ENCODE measurements at places on chromosomes 12 and 14.

DNA sequence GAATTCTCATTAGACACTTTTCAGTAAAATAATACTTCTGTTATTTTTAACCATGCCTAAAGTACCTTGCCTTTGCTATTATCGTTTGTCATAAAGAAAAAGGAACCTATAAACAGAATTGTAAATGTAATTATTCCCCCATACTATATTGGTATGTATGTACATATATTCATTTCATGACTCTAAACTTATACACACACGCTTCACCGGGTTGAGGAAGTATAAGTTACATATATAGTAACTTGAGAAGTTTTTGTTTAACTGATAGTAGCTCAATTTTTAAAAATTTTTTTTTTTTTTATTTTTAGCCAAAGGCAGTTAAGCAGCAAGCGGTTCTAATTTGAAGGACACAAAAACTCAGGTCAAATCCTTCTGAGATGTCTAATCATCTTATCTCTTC is 107.6 kb downstream of the PLEKHG7 start:
- no peak for DNase-seq
- H3K27me3 ChIP-seq, result no peaks in the 10 kb centered on the region
- H3K27ac ChIP-seq, result no peak overlapping the region

DNA sequence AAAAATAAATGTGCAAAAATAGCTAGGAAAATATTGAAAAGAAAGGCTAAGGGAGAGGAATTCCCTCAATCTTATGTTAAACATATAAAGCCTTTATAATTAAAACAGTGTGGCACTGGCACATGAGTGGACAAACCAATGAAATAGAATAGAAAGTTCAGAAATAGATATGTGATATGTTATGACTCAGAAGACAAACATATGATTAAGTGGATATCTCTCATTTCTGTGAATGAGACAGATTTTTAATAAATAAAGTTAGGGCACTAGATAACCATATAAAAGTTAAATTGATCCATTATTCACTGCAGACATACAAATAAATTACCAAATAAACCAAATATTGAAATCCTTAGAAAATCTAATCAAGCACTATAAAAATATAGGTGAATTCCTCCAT is 73.0 kb downstream of the ALG10B start:
- H3K4me3 ChIP-seq, result no peak overlapping the region
- no peaks in the 10 kb centered on the region for H3K27me3 ChIP-seq
- no peaks in the 10 kb centered on the region for H3K4me1 ChIP-seq
- DNase-seq, result no peak
- no peak overlapping the region for H3K27ac ChIP-seq

GRCh38 chr12:27338473-27338872 is 5.8 kb downstream of the BMAL2 start:
- H3K4me3 ChIP-seq, result no peak overlapping the region
- H3K27ac ChIP-seq, result no peak overlapping the region
- peaks cover 5% of the 10 kb centered on the region for H3K4me1 ChIP-seq
- peaks cover 29% of the 10 kb centered on the region for H3K27me3 ChIP-seq

DNA sequence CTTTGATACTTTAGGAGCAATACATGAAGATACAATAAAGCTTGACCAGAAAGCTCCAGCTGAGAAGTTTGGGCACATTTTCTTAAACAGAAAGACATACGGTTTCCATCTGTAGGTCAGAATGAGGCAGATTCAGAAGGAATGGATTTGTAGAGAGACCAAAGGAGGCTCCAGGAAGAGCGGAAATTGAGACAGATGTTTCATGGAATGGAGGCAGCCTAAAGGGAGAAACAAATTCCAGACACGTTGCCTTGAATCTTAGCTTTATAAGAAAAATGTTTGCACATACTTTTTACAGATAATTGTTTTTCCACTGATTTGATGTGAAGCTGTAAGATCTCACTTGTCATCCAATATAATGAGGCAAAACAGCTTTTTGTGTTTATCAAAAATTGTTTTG is 24.8 kb downstream of the EPYC start:
- H3K36me3 ChIP-seq, result no peaks in the 10 kb centered on the region
- DNase-seq, result no peak
- H3K27ac ChIP-seq, result no peak overlapping the region
- H3K27me3 ChIP-seq, result no peaks in the 10 kb centered on the region
- H3K4me3 ChIP-seq, result no peak overlapping the region

DNA sequence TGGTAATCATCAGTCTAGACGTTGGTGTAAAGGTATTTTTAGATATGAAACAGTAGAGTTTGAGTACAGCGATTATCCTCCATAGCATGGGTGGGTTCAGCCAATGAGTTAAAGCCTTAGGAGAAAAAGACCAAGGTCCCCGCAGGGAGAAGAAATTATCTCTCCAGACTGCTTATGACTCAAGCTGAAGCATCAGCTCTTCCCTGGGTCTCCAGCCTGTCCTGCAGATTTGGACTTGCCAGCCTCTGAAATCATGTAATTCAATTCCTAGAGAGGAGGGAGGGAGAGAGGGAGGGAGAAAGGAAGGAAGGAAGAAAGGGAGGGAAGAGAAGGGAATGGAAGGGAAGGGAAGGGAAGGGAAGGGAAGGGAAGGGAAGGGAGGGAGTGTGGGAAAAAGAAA is 12.0 kb upstream of the DTX1 start:
- no peaks in the 10 kb centered on the region for H3K36me3 ChIP-seq
- DNase-seq, result no peak
- no peak overlapping the region for H3K4me3 ChIP-seq
- H3K4me1 ChIP-seq, result peaks cover 15% of the 10 kb centered on the region

DNA sequence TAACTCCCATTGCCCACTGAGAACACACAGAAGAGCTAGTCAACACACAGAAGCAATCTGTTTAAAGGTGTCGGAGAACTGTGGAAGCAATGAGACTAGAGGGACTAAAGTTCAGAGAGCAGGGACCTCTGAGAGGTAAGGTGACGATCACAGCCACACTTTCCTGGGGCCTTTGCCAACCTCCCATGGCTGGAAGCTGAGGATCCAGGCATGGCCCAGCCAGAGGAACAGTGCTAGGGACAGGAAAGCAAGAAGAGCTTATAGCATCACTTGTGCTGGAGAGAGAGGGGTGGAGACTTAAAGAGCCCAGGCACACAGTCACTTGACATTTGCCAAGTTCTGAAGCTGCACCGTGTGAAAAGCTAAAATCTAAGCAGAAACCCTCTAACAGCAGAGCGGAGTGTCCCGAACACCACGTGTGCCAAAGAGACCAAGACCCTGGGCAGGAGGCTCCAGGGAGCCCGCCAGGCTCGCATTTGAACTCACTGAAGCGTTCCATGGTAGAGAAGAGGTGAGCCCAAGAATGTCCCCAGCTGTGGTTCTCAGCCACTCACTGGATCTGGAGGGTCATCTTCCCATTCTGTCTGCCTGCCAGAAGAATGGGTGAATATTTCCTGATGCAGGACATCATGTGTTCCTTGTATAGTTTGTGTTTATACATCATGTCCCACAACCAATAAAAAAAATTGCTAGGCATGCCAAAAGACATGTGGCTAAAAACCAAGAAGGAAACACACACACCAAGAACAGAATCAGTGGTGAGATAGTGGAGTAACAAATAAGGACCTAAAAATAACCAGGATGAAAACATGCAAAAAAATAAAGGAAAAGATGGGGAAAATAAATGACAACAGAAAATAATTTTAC is 174.0 kb upstream of the C14orf180 start:
- peaks cover 9% of the 10 kb centered on the region for H3K27me3 ChIP-seq
- no peaks in the 10 kb centered on the region for H3K4me1 ChIP-seq
- H3K4me3 ChIP-seq, result no peak overlapping the region
- no peaks in the 10 kb centered on the region for H3K36me3 ChIP-seq

DNA sequence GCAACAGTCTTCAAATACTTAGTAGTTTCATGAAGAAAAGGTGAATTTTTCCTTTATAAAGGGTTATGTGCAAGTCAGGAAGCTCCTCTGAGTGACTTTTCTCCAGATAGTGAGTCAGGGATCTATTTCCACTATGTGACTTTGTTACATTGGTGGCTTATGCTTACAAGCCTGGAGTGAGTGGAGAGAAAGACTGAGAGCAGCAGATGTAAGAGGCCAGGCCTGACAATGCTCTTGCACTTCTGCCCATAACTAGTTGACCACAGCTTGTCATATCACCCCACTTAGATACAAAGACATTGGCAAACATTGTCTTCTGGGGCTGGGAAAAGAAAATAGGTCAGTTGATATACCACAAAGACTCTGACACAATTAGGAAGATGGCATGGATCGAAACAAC is 236.5 kb downstream of the PDZRN4 start:
- no peaks in the 10 kb centered on the region for H3K36me3 ChIP-seq
- no peak overlapping the region for H3K27ac ChIP-seq
- no peaks in the 10 kb centered on the region for H3K4me1 ChIP-seq
- DNase-seq, result no peak
- H3K4me3 ChIP-seq, result no peak overlapping the region

DNA sequence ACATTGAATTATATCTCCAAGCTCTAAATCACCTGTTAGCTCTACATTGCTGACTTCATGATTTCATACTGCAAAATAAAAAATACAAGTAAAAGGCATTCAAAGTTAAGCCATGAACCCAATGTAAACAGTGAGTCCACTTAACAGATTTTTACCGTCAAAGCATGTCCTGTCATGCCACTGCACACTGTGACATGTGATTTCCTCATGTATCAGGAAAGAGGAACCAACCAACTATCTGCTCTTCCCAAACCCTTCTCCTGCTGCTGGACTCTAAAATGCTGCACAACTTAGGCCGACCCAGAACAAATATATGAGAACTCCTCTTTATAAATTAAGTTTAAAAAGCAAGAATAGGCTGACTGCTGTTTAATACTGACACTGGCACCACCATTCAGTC is 37.5 kb downstream of the TM7SF3 start:
- H3K27me3 ChIP-seq, result no peaks in the 10 kb centered on the region
- no peak overlapping the region for H3K27ac ChIP-seq
- H3K4me3 ChIP-seq, result no peak overlapping the region
- H3K36me3 ChIP-seq, result peaks cover 92% of the 10 kb centered on the region
- DNase-seq, result no peak

- H3K36me3 ChIP-seq, result no peaks in the 10 kb centered on the region
- H3K27me3 ChIP-seq, result no peaks in the 10 kb centered on the region
- no peaks in the 10 kb centered on the region for H3K4me1 ChIP-seq
- H3K4me3 ChIP-seq, result no peak overlapping the region
- H3K27ac ChIP-seq, result no peak overlapping the region
Observed at GRCh38 chr14:95664066-95664465, 22.2 kb upstream of the TCL1B start.

DNA sequence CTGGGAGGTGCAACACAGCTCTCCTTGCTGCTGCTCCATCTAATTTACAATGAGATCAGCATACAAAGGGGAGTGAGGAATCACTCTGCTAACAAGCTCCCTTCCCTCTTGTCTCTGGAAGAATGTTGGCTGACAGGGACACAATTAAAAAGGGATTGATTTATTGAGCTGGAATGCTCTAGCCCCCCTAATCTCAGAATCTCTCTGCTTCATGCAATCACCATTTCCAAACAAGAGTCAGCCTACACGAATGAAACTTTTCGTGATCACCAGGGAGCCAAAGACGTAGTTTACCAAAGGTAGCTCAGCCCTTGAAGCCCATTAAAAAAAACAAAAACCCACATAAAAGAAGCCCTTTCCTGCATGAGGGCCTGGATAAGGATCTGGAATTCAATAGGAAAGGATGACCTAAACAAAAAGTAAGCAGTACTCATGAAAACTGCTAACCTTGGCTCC is 223.8 kb downstream of the C12orf75 start:
- no peaks in the 10 kb centered on the region for H3K36me3 ChIP-seq
- DNase-seq, result no peak
- no peaks in the 10 kb centered on the region for H3K4me1 ChIP-seq
- H3K27me3 ChIP-seq, result peaks cover 14% of the 10 kb centered on the region

GRCh38 chr12:41473441-41473840 is 285.3 kb downstream of the PDZRN4 start:
- no peak overlapping the region for H3K4me3 ChIP-seq
- H3K27me3 ChIP-seq, result no peaks in the 10 kb centered on the region
- H3K36me3 ChIP-seq, result no peaks in the 10 kb centered on the region

GRCh38 chr12:31868965-31869364 is 90.2 kb upstream of the RESF1 start:
- H3K36me3 ChIP-seq, result no peaks in the 10 kb centered on the region
- H3K4me3 ChIP-seq, result no peak overlapping the region
- no peak for DNase-seq
- no peaks in the 10 kb centered on the region for H3K27me3 ChIP-seq

DNA sequence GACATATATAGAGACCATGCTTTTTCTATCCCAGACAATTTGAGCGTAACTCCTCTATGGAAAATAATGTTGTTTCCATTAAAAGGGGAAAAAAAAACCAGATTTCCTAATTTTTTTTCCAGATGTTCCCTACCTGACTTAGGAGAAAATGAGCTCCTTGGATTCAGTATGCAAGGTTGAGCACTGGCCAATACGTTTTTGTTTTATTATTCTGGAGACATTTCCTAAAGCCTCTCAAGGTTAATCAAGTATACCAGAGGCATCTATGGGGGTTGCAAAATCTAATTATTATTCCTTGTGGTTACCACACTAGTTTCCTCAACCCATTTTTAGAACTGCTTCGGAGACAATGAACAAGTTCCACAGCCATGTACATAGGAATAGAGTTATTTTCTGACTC is 291.3 kb downstream of the SLC16A7 start:
- no peak overlapping the region for H3K27ac ChIP-seq
- H3K4me3 ChIP-seq, result no peak overlapping the region

DNA sequence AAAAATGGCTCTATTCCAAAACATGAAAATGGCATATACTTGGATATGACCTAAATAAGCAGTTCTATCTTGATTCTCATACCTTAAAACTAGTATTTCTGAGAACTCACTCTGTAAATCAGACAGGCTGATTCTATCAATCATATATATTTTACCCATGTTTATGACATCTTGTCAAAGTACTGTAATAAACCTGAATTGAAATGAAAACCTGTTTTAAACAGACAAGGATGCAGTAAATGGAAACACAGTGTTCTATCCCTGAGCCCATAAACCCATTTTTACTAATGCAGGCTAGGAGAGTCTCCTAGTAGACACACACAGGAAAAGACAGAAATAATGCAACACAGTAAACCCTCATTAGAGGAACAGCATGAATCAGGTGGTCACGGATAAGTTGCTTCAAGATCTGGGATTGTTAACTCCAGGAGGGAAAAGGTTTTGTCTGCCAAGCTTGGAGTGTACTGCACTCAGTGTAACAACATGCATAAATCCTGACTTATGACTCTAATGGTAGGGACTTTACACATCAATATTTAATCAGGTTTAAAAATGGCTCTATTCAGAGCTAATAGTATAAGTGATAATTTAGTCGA is 93.6 kb upstream of the CPNE8 start:
- no peak for DNase-seq
- no peaks in the 10 kb centered on the region for H3K4me1 ChIP-seq
- no peaks in the 10 kb centered on the region for H3K36me3 ChIP-seq
- H3K4me3 ChIP-seq, result no peak overlapping the region
- no peak overlapping the region for H3K27ac ChIP-seq
- H3K27me3 ChIP-seq, result no peaks in the 10 kb centered on the region

- H3K27ac ChIP-seq, result peak overlapping the region; percentile 6
- H3K4me3 ChIP-seq, result no peak overlapping the region
- no peaks in the 10 kb centered on the region for H3K27me3 ChIP-seq
- H3K4me1 ChIP-seq, result peaks cover 42% of the 10 kb centered on the region
Observed at GRCh38 chr14:68283378-68284123, 464.0 kb downstream of the RAD51B start.
